ENCODE measurements at places on chromosomes 3 and 15.

DNA sequence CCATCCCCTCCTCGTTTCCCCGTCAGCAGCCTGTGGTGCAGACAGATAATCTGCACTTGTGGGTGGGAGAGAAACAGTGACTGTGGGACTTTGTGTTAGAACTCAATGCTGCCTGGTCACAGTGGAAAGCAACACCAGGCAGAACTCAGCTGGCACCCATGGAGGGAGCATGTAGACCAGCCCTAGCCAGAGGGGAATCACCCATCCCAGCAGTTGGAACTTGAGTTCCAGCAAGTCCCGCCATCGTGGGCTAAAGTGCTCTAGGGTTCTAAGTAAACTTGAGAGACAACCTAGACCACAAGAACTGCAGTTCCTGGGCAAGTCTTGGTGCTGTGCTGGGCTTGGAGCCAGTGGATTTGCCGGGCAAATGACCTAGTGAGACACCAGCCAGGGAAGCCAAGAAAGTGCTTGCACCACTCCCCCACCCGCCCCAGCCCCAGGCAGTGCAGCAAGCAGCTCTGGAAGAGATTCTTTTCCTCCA lies 24.4 kb downstream of the ISG20 start:
- DNase-seq: no peak
- peaks cover 5% of the 10 kb centered on the region for H3K36me3 ChIP-seq
- no peak overlapping the region for H3K27ac ChIP-seq
- H3K27me3 ChIP-seq: no peaks in the 10 kb centered on the region
- H3K4me1 ChIP-seq: peaks cover 31% of the 10 kb centered on the region

GRCh38 chr15:62938825-62939224 lies 103.7 kb upstream of the TPM1 start:
- H3K4me1 ChIP-seq: peaks cover 4% of the 10 kb centered on the region
- no peak overlapping the region for H3K27ac ChIP-seq
- H3K27me3 ChIP-seq: peaks cover 46% of the 10 kb centered on the region

GRCh38 chr3:58996730-58997129 lies 53.1 kb downstream of the CFAP20DC start:
- no peaks in the 10 kb centered on the region for H3K36me3 ChIP-seq
- no peaks in the 10 kb centered on the region for H3K27me3 ChIP-seq
- H3K4me3 ChIP-seq: no peak overlapping the region
- H3K4me1 ChIP-seq: peaks cover 7% of the 10 kb centered on the region
- H3K27ac ChIP-seq: no peak overlapping the region
- no peak for DNase-seq

DNA sequence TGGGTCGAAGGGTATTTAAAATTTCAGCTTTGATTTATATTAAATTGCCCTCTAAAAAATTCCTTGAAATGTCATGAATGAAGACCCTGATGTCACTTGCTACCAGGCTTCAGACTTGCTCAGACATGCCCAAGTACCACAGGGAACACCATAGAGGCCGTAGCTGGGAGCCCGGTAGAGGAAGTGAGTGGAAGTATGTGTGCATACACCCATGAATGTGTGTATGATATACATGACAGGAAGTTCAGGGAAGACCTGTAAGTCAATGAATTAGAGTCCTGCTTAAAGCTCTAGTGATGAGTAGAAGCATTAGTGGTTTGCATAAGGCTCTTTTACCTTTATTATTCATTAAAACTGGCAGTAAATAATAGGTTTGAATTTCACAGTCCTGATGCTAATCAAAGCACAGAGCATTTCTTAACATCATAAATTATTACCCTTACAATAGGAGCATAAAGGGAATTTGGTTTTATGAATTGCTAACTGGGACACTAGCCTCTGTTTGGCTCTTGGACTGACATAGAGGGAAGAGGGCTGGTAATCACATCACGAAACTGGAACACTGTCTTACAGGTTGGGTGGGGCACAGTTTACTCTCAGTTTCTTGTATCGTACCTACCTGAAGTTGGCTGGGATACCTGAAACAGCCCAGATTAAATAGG lies 144.4 kb downstream of the CHST2 start:
- H3K27me3 ChIP-seq: no peaks in the 10 kb centered on the region
- H3K4me3 ChIP-seq: no peak overlapping the region
- peaks cover 2% of the 10 kb centered on the region for H3K36me3 ChIP-seq

GRCh38 chr15:36643551-36643950 lies 64.1 kb downstream of the CDIN1 start:
- H3K27ac ChIP-seq: no peak overlapping the region
- no peaks in the 10 kb centered on the region for H3K36me3 ChIP-seq
- no peak for DNase-seq
- H3K4me1 ChIP-seq: no peaks in the 10 kb centered on the region

DNA sequence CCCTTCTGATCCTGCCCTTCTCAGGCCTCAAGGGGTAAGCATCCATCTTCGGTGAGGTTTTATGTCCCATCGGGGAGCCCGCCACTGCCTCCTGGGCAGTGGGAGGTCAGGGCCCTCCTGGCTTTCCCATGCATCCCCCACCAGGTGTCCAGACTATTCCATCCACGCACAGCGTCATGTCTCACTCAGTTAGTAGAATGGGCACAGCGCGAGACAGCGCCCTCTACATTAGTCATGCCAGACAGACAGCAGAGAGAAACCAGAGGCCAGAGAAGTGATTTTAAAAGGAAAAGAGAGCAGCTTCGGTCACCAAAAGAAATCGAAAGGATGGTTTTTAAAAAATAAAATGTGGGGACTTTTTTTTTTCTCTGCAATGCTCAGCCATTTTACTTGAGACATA lies 49.8 kb downstream of the ZDHHC3 start:
- H3K4me3 ChIP-seq: no peak overlapping the region
- no peak overlapping the region for H3K27ac ChIP-seq
- no peak for DNase-seq
- H3K27me3 ChIP-seq: no peaks in the 10 kb centered on the region
- peaks cover 86% of the 10 kb centered on the region for H3K36me3 ChIP-seq

GRCh38 chr3:172319595-172319994 lies 128.7 kb downstream of the GHSR start:
- H3K27me3 ChIP-seq: no peaks in the 10 kb centered on the region
- no peak for DNase-seq
- no peak overlapping the region for H3K4me3 ChIP-seq
- peaks cover 3% of the 10 kb centered on the region for H3K36me3 ChIP-seq
- no peaks in the 10 kb centered on the region for H3K4me1 ChIP-seq

DNA sequence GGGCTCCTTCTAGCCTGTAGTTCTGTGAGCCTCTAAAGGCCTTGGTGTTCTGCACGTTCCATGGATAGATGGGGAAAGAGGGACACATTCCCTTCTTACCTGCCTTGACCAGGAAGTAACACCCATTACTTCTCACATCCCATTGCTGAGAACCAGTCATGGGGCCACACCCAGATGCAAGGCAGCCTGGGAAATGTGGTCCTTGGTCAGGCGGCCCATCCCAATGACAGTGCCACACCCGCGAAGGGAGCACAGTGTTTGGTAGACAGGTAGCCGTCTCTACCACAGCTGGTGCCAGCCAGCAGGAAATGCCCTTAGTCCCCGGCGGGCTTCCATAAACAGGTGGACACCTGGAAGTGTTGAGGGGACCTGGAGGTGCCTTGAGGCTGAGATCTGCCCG lies 23.2 kb upstream of the LCTL start:
- H3K36me3 ChIP-seq: no peaks in the 10 kb centered on the region
- no peak for DNase-seq
- H3K27ac ChIP-seq: no peak overlapping the region

GRCh38 chr3:85740561-85740960 lies 781.8 kb downstream of the CADM2 start:
- no peaks in the 10 kb centered on the region for H3K36me3 ChIP-seq
- no peak for DNase-seq
- H3K4me3 ChIP-seq: no peak overlapping the region
- H3K4me1 ChIP-seq: no peaks in the 10 kb centered on the region
- H3K27me3 ChIP-seq: no peaks in the 10 kb centered on the region

DNA sequence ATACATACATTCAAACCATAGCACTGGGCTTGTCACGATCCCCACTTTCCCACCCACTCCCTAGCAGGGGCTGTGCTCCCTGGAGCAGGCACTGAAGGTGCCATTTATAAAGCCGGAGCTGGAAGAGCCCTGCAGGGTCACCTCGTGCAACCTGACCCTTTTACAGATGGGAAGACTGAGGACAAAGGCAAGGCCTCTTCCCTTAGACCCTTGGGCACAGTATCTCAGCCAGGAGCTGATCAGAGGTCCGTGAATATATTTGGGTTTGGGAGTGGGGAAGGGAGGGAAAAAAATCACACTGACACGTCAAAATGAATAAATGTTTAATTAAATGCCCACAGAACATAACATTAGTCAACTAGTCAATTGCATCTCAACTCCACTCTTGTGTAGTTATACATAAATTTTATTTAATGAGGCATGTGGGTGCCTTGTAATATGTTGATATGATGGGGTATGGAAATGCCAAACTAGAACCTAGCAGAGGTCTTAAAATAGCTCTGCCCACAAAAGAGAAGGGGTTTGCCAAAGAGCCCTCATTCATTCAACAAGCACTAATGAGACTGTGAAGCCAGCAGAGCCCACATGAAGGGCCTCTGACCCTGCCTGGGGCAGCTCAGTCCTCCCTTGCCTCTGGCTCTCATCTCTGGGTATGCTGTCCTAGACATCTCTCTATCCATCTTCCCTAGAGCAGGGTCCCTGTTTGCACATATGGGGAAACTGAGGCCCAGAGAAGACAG lies 119.4 kb downstream of the NUP210 start:
- H3K27ac ChIP-seq: no peak overlapping the region
- peaks cover 5% of the 10 kb centered on the region for H3K4me1 ChIP-seq
- peaks cover 21% of the 10 kb centered on the region for H3K27me3 ChIP-seq
- no peak for DNase-seq
- no peaks in the 10 kb centered on the region for H3K36me3 ChIP-seq

DNA sequence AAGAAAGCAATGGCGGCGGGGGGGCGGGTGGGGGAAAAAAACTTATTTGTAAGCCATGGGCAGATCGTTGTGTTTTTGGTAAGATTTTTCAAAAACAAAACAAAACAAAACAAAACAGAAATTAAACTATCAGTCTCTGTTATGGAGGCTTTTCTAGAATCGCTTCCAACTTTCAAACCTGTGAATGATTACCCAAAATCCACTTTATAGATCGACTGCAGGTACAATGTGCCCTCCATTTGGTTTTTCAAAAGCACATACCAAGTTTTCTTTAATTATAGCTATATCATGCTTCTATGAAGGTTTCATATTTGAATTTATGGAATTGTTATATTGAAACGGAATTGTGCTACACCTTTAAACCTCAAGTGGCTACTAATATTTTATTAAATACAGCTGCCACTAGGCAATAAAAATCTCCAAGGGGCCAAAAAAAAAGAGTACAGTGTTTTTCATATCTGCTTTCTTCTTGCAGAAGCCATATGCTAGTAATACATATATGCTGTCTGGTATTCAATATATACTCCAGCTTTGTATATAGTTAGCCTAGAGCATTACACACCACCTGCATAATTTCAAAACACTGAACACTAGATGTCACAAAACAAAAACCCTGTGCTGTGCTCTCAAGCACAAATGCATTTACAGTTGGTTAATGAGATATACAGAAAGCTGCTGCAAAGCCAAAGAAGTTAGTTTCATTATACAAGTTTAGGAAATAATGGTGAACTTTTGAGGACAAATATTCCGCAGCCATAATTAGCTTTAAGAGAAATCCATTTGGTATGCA lies 683.8 kb upstream of the NR2F2 start:
- H3K27ac ChIP-seq: no peak overlapping the region
- no peak overlapping the region for H3K4me3 ChIP-seq
- no peak for DNase-seq
- no peaks in the 10 kb centered on the region for H3K4me1 ChIP-seq
- no peaks in the 10 kb centered on the region for H3K27me3 ChIP-seq

DNA sequence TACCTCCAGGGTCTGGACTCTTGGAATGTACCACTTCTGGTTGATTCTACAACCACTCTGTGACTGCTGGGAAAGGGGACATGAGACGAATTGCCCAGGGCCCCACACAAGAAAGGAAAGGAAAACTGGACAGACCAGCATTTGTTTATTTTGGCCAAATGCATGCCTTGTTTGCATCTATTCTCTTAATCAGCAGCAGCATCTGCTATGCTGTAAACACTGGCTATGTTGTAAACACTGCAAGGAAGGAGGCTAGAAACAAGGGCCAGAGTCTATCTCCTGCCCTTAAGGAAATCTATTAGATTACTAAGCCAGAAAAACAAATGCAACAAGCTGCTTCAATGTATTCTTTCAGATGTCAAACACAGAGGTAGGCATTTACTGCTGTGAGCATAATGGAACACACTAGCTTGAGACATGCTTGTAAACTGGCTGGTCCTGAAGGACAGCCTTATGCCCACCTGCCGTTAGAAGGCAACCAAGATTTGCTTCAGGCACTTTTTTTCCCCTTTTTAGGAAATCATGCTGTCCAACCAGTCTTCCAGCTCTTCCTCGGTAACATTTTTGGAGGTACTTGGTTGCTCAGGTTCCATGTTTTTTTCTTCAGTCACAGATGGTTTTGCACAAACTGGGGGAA lies 102.1 kb upstream of the CHRM5 start:
- no peaks in the 10 kb centered on the region for H3K4me1 ChIP-seq
- H3K4me3 ChIP-seq: no peak overlapping the region
- no peaks in the 10 kb centered on the region for H3K27me3 ChIP-seq
- peaks cover 41% of the 10 kb centered on the region for H3K36me3 ChIP-seq

GRCh38 chr3:131444180-131444579 lies 58.6 kb downstream of the MRPL3 start:
- H3K27ac ChIP-seq: no peak overlapping the region
- H3K36me3 ChIP-seq: no peaks in the 10 kb centered on the region
- H3K27me3 ChIP-seq: peaks cover 5% of the 10 kb centered on the region
- no peaks in the 10 kb centered on the region for H3K4me1 ChIP-seq

DNA sequence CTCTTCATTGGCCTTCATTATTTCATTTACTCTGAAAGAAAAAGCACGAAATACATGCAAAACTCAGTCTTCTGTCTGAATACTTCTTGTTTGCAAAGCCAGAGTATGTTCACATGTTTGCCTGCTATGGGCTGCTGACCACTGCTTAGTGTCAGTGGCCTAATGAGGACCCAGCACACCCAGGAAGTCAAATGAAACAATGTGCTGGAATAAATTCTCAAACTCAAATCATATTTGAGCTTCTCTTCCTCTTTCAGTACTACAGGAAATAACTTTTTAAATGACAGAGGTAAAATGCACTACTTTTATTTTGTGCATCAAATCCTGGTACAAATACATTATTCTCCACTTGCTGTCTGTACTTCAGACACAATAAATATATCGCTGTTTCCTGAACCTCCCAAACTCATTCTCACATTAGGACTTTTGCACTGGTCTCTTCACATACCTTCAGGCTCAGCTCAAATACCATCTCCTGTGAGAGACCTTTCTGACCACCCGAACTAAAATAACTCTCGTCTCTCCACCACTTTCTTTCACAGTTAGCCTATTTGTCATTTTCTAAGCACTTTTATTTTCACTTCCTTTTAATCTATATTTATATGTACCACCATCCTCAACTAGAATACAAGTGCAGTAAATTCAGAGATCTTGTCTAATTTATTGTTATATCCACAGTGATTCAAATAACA lies 176.8 kb downstream of the TUSC7 start:
- no peaks in the 10 kb centered on the region for H3K36me3 ChIP-seq
- H3K27me3 ChIP-seq: no peaks in the 10 kb centered on the region
- H3K4me3 ChIP-seq: peak overlapping the region; percentile 73
- peak overlapping the region; percentile 86 for H3K27ac ChIP-seq

Measured in activated B cell treated with CpG ODN at 0.5 μM for 24 hours (primary cell).